Activated effector memory CD4-positive, alpha-beta T cell treated with Interleukin-2 at 50 U/mL for 16 hours (primary cell): ENCODE measurements at places on chromosomes 5 and 9.

- DNase-seq = peak; percentile 67
Observed at GRCh38 chr5:95808686-95809413, 13.7 kb downstream of the GLRX start.

DNA sequence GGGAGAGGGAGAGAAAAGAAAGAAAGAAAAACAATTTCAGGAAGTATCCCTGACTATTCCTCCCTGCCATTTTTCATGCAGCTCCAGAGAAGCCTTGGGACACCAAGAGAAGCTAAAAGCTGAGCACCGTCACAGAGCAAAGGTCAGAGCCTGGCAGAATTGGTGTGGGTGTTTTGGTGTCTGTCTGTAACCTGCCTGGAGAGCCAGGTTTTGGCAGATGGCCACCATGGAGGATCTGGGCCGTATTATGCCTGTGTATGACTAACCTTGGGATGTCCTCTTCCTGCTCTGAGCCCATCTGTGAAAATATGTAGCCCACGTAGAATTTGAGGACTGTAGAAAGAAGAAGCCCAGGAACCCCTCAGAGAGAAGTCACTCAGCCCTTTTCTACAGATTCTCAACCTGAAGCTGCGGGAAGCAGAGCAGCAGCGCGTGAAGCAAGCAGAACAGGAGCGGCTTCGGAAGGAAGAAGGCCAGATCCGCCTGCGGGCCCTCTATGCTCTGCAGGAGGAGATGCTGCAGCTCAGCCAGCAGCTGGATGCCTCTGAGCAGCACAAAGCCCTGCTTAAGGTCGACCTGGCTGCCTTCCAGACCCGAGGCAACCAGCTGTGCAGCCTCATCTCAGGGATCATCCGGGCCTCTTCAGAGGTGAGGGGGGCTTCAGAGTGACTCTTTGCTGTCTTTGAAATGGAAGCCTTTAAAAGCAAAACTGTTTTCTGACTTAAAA lies 18.8 kb downstream of the GLE1 start:
- DNase-seq = no peak

GRCh38 chr9:129886226-129887174 lies 51.2 kb downstream of the USP20 start:
- peak; percentile 54 for DNase-seq

GRCh38 chr9:37618817-37619216 lies 26.4 kb upstream of the TOMM5 start:
- no peak for DNase-seq

DNA sequence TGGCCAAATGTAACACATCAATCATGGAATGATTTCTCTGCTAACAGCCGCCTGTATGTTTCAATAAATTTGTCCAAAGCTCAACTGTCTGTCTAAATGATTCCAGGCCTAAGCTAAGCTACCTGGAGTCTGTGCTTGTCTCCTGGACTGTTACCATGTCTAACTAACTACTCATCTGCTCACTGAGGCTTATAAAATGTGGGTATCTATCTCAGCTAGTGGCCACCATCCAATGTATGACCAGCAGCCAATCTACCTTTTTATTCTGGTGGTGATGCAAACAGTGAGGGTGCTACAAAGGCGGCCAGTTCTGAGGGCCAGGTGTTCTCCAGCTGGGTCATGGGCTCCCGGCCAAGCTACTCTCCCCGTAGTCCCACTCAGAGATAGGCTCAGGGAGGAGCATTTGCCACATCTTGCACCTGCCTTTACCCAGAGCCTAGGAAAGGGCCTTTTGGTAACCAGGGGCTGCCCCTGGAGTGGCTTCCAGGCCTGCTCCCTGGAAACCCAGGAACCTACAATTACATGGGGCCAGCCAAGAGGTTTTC lies 59.1 kb downstream of the PFDN1 start:
- DNase-seq = no peak

DNA sequence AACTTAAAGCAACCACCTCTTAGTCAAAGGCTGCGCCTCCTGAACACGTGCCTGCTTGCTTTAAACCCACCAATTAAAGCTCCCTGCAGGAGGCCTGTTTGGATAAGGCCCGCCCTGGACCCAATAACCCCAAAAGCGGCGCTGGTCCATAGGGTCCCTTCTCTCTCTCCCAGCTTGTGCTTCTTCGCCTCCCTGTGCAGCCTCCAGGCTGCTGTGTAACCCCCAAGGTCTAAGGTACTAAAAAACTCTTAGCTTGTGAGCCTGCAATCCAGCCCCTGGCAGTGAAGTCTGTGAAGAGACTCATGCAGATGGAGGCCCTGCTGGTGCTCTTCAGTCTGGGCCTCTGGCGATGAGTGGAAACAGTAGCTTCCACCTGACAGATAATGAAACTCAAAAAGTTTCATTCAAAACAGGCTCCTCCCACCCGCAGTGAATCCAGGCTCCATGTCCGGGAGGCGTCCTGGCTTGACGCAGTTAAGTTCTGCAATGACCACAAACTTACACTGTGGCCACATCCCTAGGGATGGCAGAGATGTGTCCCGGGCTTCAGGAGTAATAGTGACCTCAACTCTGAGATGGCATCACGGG lies 97.3 kb downstream of the PRRT1B start:
- no peak for DNase-seq

GRCh38 chr9:129414377-129414992 lies 206.4 kb downstream of the C9orf50 start:
- peak; percentile 31 for DNase-seq

- DNase-seq = peak; percentile 52
Observed at GRCh38 chr9:112348257-112349007, 15.0 kb upstream of the PTBP3 start.

DNA sequence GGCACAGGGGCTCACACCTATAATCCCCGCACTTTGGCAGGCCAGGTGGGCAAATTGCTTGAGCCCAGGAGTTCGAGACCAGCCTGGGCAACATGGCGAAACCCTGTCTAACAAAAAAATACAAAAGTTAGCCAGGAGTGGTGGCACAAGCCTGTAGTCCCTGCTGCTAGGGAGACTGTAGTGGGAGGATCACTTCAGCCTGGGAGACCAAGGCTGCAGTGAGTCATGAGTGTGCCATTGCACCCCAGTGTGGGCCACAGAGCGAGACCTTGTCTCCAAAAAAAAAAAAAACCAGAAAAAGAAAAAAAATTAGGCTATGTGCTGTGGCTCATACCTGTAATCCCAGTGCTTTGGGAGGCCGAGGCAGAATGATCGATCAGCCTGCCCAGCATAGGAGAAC lies 58.5 kb upstream of the EIF4EBP3 start:
- DNase-seq = no peak

DNA sequence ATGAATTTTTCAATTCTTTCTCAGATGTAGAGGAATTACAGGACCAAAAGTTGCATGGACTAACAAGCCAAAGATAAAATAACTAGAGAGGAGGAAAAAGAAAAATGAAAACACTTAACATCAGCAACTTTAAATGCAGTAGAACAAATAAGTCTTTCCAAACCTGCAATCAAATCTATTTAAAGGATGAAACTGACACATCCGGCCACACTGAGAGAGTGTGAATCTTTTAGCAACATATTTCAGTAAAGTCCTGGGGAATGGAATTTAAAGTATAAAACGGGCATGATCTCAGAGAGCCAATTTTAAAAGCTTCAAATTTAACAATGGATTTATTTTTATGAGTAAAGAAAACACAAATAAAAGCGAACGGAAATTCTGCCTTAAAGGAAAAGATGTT lies 17.1 kb downstream of the CAST start:
- no peak for DNase-seq

DNA sequence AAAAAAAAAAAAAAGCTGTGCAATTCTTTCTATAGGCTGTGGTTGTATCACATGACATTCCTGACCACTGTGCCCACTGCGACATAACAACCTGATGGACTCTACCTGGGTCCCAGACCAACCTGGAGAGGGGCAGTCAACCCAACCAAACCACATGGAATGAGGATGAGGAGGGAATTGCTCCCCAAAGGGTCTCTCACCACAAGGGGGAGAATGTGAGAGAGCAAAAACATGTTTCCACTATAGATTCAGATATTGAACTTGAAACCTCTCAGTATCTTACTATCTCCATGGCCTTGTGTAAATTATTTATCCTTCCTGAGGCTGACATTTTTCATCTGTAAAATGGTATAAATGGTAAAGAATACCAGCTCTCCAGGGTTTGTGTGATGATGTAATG lies 66.9 kb upstream of the SV2C start:
- DNase-seq = no peak

GRCh38 chr5:143807401-143807800 lies 4.6 kb upstream of the HMHB1 start:
- no peak for DNase-seq

GRCh38 chr9:137454597-137455358 lies 4.4 kb downstream of the NSMF start:
- no peak for DNase-seq
